ENCODE measurements at places on chromosomes 6 and 20. TPM values are rescaled to one million over a fixed set of nuclear protein-coding genes. Genes with fewer than 3 reads are reported as not detected.

Gene TBXT
- total RNA-seq = not detected

Gene BCAS1
- total RNA-seq = not detected

Gene HSPA12B
- total RNA-seq = not detected

Gene MYCT1
- not detected for total RNA-seq

Gene FUT9
- total RNA-seq = not detected
